IgD-negative memory B cell (primary cell): ENCODE measurements at places on chromosomes 6 and 20. TPM values are rescaled to one million over a fixed set of nuclear protein-coding genes. Genes with fewer than 3 reads are reported as not detected.

The CLIC5 gene
- 1.9 TPM for polyA plus RNA-seq

The HLA-DOA gene
- 363 TPM for polyA plus RNA-seq

The SULF2 gene
- 1.7 TPM for polyA plus RNA-seq

The TTLL9 gene
- polyA plus RNA-seq: not detected

The NRSN2 gene
- polyA plus RNA-seq: 6.2 TPM

The OR2B6 gene
- not detected for polyA plus RNA-seq

The DNAH8 gene
- polyA plus RNA-seq: 0.94 TPM

The HLA-DRB5 gene
- polyA plus RNA-seq: 92.6 TPM

The TNXB gene
- polyA plus RNA-seq: 0.21 TPM

The GINS1 gene
- 1.2 TPM for polyA plus RNA-seq

The CDH22 gene
- polyA plus RNA-seq: not detected

The CBLN4 gene
- polyA plus RNA-seq: not detected

The INSM1 gene
- not detected for polyA plus RNA-seq

The HLA-DQA2 gene
- 167 TPM for polyA plus RNA-seq

The SLC25A27 gene
- polyA plus RNA-seq: not detected

The SLC24A3 gene
- not detected for polyA plus RNA-seq

The HCK gene
- polyA plus RNA-seq: 52.0 TPM

The CCR6 gene
- polyA plus RNA-seq: 79.3 TPM

The SPAG4 gene
- 1.9 TPM for polyA plus RNA-seq

The PHF3 gene
- 36.6 TPM for polyA plus RNA-seq

The SNRPB2 gene
- polyA plus RNA-seq: 82.4 TPM

The C2 gene
- not detected for polyA plus RNA-seq

The SAMHD1 gene
- polyA plus RNA-seq: 23.2 TPM

The TFAP2C gene
- not detected for polyA plus RNA-seq

The MED23 gene
- polyA plus RNA-seq: 12.8 TPM

The SEMG1 gene
- not detected for polyA plus RNA-seq

The DPM1 gene
- 62.1 TPM for polyA plus RNA-seq

The NFKBIE gene
- 23.5 TPM for polyA plus RNA-seq

The GGTLC1 gene
- not detected for polyA plus RNA-seq

The SYS1 gene
- polyA plus RNA-seq: 24.4 TPM

The NTSR1 gene
- polyA plus RNA-seq: not detected

The ZC2HC1B gene
- polyA plus RNA-seq: not detected

The EYA2 gene
- 0.11 TPM for polyA plus RNA-seq

The CYP21A2 gene
- polyA plus RNA-seq: not detected

The PRSS35 gene
- polyA plus RNA-seq: not detected

The ADA gene
- polyA plus RNA-seq: 10.5 TPM

The C6orf15 gene
- not detected for polyA plus RNA-seq

The SMLR1 gene
- not detected for polyA plus RNA-seq

The SRPK1 gene
- polyA plus RNA-seq: 36.0 TPM

The GSTA3 gene
- polyA plus RNA-seq: not detected

The HAO1 gene
- polyA plus RNA-seq: not detected
